Cortex of kidney (tissue), 1 donor: ENCODE measurements at places on chromosomes 1 and 21.

DNA sequence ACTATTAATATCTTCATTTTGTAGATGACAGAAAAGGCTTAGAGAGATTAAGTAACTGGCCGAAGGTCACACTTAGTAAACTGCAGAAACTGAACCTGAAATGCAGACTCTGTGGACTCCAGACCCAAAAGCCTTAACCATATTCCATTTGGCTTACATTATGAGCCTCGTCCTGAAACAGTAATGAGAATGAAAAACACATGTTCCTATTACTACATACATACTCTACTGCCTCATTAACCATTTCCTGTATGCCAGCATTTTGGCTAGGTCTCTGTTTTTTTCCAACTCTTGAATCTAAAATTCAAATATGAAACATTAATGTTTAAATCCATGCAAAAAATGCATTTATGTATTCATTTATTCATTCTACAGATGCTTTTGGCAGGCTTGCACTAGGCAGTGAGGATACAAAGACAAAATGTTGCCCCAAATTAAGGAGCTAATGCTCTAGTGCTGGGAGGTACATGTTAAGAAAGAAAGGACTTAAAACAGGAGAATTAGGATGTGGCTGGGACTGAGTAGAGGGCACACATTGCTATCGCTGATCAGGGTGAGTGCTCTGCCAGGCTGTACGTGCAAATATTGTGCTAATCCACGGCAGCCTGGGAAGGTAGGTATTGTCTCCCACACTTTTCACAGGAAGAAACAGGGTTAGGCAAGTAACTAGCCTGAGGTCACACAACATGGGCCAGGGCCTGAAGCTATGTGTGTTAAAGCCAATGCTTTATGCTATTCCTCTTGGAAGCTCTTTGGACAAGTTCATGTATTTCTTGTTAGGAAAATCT is 14.0 kb downstream of the DEGS1 start:
- no peak for DNase-seq

- DNase-seq = no peak
Measured at GRCh38 chr1:29880556-29880955, 644.2 kb downstream of the PTPRU start.

DNA sequence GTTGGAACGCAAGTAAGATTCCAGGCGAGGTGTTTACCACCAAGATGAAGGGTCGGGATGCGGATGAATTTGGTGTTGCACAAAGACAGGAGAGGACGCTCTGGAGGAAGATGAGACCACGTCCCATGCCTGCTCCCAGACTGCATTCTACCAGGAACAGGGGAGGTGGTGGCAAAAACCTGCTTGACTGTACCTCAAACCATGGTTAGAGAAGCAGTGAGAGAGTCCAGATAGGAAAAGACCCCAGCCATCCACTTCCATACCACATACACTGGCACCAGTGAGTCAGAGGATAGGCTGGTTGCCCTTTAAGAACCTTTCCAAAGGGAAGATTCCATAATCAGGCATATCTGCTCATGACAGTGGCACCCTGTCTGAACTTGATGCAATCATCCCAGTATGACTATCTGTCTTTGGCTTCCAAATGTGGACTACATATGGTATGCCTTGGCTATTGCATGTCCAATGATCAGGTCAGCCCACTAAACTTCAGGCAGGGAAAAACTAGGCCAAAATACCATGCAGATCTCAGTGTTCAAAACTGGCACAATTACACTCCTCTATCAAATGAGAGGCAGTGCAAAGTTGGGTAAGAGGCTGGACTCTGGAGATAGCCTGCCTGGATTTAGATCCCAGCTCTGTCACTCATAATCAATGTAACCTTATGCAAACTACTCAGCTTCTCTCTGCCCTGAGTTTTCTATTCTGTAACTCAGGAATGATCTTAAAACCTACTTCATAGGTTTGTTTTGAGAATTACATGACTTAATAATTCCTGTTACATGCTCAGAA is 20.6 kb downstream of the NPR1 start:
- DNase-seq = no peak

DNA sequence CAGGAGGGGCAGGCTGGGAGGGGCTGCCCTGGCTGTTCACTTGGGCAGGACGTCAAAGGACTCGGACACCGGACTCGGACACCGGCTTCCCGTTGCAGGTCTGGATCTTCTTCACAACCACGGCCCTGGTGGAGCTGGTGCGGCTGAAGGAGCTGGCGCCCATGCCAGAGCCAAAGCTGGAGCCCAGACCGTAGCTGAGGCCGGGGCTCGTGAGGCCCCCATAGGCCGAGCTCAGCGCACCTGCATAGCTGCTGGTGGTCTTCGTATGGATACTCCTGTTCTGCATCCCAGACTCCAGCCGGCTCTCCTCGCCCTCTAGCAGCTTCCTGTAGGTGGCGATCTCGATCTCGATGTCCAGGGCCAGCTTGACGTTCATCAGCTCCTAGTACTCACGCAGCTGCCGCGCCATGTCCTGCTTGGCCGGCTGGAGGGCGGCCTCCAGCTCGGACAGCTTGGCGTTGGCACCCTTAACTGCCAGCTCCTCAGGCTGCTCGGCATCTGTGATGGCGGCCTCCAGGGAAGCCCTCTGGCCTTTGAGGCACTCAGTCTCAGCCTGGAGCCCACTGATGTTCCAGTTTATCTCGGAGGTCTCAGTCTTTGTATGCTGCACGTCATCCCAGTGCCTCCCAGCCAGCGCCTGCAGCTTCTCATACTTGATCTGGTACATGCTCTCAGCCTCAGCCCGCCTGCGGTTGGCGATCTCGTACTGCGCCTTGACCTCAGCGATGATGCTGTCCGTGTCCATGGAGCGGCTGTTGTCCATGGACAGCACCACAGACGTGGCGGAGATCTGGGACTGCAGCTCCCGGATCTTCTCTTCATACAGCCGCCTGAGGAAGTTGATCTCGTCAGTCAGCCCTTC is 15.1 kb upstream of the KLF17 start:
- no peak for DNase-seq

DNA sequence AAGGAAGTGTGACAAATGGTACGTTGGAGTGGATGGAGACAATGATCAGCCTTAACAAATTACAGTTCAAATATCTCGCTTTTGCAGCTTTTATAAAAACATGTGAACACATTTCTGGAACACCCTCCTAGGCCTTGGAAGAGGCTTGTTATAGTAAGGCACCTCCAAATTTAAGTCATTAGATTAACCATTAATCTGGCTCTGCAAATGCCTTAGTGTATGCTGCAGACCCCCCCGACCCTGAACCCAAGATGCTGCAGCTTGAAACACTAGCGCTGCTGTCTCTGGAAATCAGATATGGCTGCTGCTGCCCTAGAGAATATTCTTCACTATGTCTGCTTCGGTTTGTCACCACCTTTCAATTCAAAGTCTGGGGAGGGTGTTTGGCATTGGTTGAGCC is 196.4 kb downstream of the MIS18A start:
- DNase-seq = no peak

DNA sequence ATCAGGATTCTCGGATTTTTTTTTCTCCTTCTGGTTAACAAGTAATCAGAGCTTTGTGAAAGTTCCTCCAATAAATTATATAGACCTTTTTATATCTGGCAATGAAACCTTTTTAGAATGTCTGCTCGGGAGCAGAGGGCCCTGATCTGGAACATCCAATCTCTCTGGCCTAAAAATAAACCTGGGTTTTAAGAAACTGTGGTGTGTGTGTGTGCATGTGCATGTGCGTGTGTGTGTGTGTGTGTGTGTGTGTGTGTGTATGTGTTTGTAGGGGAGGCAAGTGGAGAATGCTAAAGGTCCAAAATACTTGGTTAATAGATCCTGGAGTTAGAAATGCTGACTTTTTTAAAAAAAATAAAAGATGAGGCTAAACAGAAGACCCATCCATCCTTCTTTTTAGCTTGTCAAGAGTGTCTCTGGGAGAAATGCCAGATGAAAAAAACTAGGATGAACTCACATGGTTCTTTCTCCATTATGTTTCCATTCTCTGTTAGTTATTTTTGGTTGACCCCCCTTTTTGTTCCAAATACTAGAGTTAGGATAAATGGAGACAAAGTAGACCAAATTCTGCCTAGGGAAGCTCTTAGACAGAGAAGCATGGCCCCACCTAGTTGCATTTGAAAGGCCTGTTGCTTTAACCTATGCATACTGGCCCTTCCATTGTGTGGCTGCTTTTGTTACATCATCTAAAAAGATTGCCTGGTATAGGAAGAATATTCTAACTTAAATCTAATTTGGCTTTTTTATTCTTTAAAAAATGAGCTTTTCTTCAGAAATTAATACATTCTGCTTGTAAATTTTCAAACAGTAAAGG is 175.9 kb downstream of the PAPPA2 start:
- no peak for DNase-seq

DNA sequence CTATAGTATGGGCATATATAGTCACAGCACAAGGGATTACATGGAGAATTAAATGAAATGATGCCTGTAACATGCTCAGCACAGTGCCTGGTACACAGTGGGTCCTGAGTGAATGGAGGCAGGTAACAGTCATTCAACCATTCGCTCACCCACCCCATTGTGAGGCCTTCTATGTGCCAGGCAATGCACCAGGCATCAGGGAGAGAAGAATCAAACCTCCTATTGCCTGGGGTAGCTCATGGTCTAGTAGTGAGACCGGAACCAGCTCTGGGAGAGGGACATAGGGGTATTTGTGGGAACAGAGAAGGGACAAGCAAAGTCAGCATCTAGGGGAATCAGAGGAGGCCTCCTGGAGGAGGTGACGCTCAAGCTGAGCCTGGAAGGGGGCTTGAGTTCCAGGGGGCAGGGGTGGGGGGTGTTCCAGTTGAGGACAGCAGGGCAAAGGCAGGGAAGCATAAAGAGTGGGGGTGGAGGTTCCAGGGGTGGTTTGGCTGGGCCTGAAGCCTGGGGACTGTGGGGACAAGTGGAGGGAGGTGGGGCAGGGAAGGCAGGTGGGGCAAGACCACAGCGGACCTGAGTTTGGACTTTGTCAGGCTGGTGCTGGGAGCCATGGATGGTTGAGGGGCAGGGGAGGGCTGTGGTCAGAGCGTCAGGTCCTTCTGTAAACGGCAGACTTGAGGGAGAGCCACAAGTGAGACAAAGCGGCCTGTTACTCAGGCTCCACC is 591.6 kb downstream of the PTPRU start:
- no peak for DNase-seq

GRCh38 chr1:247576514-247576913 is 11.6 kb upstream of the OR2G2 start:
- no peak for DNase-seq

- no peak for DNase-seq
Measured at GRCh38 chr1:178393370-178393769, 103.4 kb downstream of the CLEC20A start.

GRCh38 chr1:170623171-170623570 is 40.8 kb upstream of the PRRX1 start:
- no peak for DNase-seq

GRCh38 chr21:38729754-38730379 is 75.9 kb upstream of the ETS2 start:
- no peak for DNase-seq

DNA sequence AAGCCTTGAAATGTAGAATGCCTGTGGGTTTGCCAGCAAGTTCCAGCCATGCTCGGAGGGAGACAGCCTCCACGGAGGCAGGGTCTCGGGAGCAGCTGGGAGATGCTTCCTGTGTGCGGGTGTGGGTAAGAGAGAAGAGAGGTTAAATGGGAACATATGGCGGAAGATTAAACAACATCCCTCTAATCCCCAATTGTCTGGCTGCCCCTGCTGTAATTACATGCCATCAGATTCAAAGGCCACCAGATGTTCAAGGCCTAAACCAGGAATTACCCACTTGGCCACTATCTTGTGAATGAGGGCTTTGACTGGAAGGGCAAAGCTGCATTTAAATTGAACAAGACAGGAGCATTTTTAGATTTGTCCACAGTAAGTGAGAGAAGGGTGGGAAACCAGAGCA is 81.4 kb upstream of the BACE2 start:
- no peak for DNase-seq

GRCh38 chr1:97660431-97661105 is 260.3 kb downstream of the DPYD start:
- no peak for DNase-seq

GRCh38 chr1:91997607-91998195 is 32.1 kb upstream of the EPHX4 start:
- no peak for DNase-seq

GRCh38 chr1:63797056-63797726 is 23.4 kb downstream of the ROR1 start:
- no peak for DNase-seq

GRCh38 chr1:205395616-205396015 is 26.2 kb downstream of the LEMD1 start:
- DNase-seq = no peak

GRCh38 chr21:36501589-36501892 is 21.6 kb upstream of the CLDN14 start:
- no peak for DNase-seq

GRCh38 chr1:85397490-85398032 is 67.4 kb downstream of the DDAH1 start:
- no peak for DNase-seq
